ENCODE measurements at places on chromosomes 3 and 15. TPM values are rescaled to one million over a fixed set of nuclear protein-coding genes. Genes with fewer than 3 reads are reported as not detected.

DNA sequence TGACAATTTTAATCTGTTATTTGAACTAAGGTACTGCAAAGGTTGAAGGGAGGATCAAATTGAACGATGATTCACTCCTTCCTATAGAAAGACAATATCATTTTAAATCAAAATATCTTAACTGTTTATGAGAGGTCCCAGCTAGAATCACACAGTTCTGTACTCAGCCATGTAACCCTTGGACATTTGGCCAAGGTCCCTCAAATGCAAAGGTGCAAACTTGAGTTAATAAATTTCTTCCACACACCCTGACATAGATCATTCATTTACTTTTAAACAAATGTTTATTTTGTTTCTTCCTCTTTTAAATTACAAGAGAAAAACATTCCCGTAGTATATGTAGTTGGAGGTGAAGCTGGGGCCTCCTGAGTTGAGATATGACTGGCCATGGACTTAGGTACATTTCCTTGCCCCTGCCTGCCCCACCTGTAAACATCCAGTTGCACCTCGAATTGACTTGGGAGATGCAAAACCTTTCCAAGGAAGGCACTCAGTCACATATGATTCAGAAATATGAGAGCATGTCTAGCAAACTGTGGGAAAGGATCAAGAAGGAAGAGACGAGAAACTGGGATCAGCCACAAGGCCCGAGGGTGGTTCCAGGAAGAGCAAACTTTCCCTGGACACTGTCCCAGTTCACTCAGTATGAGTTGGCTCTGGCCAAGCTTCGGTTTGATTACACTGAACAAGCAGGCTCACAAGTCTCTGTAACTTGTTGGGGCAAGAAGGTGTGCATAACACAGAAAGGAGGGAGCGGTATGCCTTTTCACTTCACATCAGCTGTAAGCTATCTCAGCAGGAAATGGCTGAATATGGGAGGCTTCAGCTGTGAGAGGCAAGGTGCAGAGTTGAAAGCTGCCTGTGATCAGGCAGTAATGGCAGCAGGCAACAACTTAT, 6.7 kb downstream of the TNFSF10 start:
- DNase-seq: no peak

DNA sequence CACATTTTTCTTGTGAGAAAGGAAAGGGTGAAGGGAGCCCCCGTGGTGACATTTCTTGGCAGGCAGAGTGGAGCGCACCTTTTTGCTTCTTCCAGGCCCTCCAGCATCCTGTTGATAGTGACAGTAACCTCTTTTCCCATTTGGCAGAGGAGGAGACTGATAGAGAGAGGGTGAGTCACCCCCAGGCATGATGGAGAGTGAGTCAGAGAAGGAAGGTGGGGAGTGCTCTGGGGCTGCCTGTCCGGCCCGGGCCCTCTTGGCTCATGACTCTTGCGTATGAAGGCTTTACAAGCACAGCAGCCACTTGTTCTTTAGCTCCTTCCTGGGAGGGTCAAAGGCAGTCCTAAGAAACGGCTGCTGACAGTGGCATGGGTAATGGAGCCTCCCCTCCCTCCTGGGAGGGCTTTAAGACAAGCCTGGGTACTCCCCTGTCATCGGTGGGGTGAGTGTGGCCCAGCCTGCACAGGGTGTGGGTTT, 16.0 kb downstream of the ANKRD63 start:
- DNase-seq: peak; percentile 97

- DNase-seq: no peak
Measured at GRCh38 chr3:52036829-52037228, 19.5 kb downstream of the DUSP7 start.

MCF2L2 gene
- 2.0 TPM for total RNA-seq

DNA sequence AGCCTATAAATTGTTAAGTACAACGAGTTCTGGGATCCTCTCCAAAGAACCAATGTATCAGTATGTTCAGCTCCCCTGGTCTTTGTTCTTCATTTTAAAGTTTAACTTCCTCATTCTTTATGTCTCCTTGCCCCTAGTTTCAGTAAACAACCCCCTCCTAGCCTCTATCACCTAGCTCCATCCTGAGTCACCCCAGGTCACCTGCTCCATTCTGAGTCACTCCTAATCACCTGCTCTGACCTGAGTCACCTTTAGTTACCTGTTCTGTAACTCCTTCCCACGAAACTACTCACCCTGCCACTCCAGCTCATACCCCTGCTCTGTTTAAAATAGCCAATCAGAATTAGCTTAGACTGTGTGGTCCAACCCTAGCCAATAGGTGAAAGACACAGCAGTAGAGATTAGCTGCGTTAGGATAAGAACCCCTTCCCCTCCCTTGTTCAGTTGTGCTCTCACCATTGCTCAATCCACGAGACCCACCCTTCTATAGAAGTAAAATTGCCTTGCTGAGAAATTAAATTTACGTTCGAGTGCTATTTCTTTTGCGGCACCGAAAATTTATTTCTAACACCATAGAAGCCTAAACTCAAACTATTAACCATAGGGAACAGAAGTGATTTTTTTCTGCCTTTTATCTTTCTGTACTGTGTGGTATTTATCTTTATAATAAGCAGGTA, 245.0 kb upstream of the ADAMTS9 start:
- DNase-seq: no peak

GRCh38 chr15:67512140-67512539, 8.8 kb upstream of the C15orf61 start:
- DNase-seq: no peak

DNA sequence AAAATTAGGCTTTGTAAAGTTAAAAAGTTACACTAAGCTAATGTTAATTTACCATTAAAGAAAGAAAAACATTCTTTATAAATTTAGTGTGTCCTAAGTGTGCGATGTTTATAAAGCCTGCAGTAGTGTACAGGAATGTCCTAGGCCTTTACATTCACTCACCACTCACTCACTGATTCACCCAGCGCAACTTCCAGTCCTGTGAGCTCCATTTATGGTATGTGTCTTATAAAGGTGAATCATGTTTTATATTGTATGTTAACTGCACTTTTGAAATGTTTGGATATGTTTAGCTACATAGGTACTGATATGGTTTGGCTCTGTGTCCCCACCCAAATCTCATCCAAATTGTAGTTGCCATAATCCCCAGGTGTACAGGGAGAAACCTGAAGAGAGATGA, 549.7 kb upstream of the EPHA6 start:
- no peak for DNase-seq

CNTN3 gene
- total RNA-seq: not detected

DNA sequence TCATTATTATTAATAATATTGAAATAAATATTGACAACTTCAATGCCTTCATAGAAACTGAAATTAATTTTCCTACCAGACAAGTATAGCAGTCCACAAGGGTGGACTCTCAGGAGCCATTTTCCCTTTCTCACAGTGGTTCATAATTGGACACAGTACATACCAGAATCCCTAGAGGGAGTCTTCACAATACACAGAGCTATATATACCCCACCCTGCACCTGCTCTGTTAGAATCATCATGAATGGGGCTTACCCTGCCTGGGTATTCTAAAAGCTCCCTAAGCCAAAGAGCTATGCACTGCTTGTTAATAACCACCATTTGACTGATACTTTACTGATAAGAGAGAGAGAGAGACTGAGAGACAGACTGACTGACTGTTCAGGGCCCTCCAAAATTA, 134.9 kb downstream of the FEZF2 start:
- DNase-seq: no peak

DNA sequence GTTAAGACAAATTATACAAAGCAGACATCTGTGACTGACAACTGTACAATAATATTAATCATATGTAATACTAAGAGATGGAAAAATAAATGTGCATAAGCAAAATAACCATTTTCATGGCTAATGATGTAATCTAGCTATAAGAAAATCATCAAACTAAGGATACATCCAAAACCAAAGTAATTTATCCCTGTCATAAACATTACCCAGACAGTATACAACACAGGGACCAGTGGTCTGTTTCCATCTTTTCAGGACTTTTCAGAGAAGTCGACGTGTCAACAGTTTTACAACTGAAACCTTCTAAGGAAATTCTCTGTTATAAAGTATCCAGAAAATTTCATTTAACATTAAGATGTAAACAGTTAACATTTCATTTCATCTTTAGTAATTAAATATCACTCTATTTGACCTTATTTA, 11.0 kb downstream of the THBS1 start:
- DNase-seq: no peak

GRCh38 chr15:83955806-83956265, 279.7 kb upstream of the GOLGA6L4 start:
- no peak for DNase-seq

ITIH1 gene
- total RNA-seq: 0.98 TPM

ULK4 gene
- 24.1 TPM for total RNA-seq

GRCh38 chr3:20324664-20325478, 138.9 kb upstream of the SGO1 start:
- DNase-seq: no peak
